ENCODE measurements at places on chromosomes 5 and 9. TPM values are rescaled to one million over a fixed set of nuclear protein-coding genes. Genes with fewer than 3 reads are reported as not detected.

Gene SUSD3
- total RNA-seq, result 0.62 TPM

Gene TAF11L10
- total RNA-seq, result not detected

Gene SERF1B
- 69.7 TPM for total RNA-seq

Gene REEP2
- total RNA-seq, result 5.9 TPM

Gene SARDH
- 0.09 TPM for total RNA-seq

Gene SLC34A1
- not detected for total RNA-seq

Gene ACOT12
- total RNA-seq, result not detected

Gene PCDHA10
- not detected for total RNA-seq

Gene GRIA1
- total RNA-seq, result not detected

Gene PRR7
- 35.4 TPM for total RNA-seq

Gene ISL1
- 0.09 TPM for total RNA-seq

Gene GRM6
- not detected for total RNA-seq

Gene IFNA21
- not detected for total RNA-seq

Gene SMIM33
- total RNA-seq, result not detected

Gene CEP78
- total RNA-seq, result 17.7 TPM

Gene XPA
- 12.9 TPM for total RNA-seq

Gene GRXCR2
- not detected for total RNA-seq

Gene WDR31
- total RNA-seq, result 1.1 TPM

Gene SPRY4
- total RNA-seq, result 5.6 TPM

Gene ABO
- not detected for total RNA-seq

Gene QRFP
- total RNA-seq, result not detected

Gene SPINK13
- not detected for total RNA-seq

Gene SHISAL2B
- total RNA-seq, result not detected

Gene C9orf152
- not detected for total RNA-seq

Gene SLC45A2
- not detected for total RNA-seq

Gene MEGF10
- total RNA-seq, result not detected

Gene ORM2
- total RNA-seq, result not detected

All from A549 treated with CpdA at 1 μM for 4 hours (cell line).